ENCODE measurements at places on chromosomes 12 and 14.

GRCh38 chr14:57732463-57733285, 133.2 kb downstream of the SLC35F4 start:
- DNase-seq = no peak

- DNase-seq = no peak
Observed at GRCh38 chr12:112164011-112164660, 38.8 kb downstream of the TRAFD1 start.

- DNase-seq = no peak
Observed at GRCh38 chr14:83300476-83301064, 1766.9 kb upstream of the SEL1L start.

DNA sequence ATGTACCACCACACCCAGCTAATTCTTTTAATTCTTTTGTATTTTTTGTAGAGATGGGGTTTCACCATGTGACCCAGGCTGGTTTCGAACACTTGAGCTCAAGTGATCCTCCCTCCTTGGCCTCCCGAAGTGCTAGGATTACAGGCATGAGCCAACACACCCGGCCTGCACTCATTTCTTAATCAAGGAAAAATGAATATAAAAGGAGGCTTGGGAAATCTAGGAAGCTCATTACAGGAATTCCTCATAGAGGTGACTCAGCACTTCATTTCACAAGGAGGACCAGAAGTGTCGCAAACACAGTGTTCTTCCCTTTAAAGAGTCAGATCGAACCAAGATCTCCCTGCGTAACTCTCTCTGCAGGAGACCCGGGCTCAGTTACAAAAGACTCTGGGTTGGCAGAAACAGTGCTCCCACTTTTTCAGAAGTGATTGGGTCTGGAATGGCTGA, 30.3 kb downstream of the NFKBIA start:
- no peak for DNase-seq

GRCh38 chr12:14327711-14328110, 37.8 kb upstream of the ATF7IP start:
- no peak for DNase-seq

- DNase-seq = no peak
Observed at GRCh38 chr14:63928744-63929174, 76.0 kb downstream of the SYNE2 start.

DNA sequence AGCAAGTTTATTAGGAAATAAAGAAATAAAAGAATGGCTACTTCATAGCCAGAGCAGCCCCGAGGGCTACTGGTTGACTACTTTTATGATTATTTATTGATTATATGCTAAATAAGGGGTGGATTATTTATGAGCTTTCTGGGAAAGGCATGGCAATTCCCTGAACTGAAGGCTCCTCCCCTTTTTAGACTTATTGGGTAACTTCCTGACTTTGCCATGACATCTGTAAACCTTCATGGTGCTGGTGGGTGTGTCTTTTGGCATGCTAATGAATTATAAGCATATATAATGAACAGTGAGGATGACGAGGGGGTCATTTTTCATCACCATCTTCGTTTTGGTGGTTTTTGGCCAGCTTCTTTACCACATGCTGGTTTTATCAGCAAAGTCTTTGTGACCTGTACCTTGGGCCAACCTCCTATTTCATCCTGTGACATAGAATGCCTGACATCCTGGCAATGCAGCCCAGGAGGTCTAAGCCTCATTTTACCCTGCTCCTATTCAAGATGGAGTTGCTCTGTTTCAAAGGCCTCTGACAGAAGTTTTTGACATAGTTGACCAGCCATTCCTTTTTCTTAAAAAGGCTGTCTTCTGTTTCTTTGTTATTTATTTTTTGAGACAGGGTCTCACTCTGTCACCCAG, 11.1 kb upstream of the PTGES3 start:
- no peak for DNase-seq

DNA sequence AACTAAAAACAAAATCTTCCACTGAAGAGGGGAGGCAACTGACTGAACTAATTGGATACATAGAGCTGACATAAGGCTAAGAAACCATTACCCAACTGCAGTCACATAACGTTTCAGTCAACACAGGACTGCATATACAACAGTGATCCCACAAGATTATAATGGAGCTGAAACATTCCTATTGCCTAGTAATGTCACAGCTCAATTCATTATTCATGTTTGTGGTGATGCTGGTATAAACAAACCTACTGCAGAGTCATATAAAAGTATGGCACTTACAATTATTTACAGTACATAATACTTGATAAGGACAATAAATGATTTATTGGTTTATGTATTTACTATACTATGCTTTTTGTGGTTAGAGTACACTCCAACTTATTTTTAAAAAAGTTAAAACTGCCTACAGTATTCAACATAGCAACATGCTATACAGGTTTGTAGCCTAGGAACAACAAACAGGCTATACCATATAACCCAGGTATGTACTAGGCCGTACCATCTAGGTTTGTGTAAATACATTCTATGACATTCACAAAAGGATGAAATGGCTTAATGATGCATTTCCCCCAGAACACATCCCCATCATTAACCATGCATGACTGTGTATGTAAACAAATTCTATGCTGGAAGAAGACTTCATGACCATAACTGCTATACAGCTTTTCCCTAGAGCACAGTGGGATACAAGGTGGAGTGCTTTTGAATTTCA, 4.3 kb downstream of the NAP1L1 start:
- no peak for DNase-seq

DNA sequence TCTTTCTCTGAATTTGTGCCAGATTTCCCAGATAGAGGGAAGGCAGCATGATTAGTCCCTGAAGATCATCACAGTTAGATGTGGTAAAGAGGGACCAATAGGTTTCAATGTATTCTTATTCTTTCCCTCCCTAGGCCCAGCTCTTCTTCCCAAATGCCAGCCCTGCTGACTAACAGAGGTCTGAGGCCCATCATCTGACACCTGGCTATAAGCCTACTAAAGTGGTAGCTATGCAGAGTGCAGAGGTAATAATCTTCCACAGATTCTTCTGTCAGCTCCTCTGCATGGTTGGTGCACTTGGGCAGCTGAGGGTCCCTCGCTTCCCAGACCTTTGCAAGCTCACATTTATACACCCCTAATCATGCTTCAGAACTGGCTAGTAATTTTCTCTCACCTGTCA, 63.7 kb upstream of the PZP start:
- DNase-seq = no peak

GRCh38 chr14:32167907-32168306, 33.9 kb upstream of the RNU6-7 start:
- no peak for DNase-seq

GRCh38 chr14:50139192-50139591, 22.8 kb upstream of the VCPKMT start:
- DNase-seq = no peak

DNA sequence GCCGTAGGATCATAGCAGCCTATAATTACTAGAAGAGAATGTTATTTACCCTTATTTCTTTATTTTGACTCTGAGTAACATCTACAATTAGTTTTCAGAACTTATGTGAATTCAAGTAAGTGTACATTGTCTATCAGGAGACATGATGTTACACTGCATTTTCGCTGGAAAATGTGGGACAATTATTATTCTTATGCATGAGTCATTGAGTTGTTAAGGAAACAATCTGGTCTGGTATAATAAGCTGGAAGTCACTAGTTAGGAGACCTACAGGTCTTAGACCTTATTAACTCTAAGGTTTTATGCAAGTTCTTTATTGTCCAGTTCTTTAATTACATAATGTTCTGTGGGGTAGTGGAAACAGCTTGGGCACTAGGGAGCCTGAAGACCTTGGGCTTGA, 5.8 kb downstream of the KTN1 start:
- DNase-seq = no peak

DNA sequence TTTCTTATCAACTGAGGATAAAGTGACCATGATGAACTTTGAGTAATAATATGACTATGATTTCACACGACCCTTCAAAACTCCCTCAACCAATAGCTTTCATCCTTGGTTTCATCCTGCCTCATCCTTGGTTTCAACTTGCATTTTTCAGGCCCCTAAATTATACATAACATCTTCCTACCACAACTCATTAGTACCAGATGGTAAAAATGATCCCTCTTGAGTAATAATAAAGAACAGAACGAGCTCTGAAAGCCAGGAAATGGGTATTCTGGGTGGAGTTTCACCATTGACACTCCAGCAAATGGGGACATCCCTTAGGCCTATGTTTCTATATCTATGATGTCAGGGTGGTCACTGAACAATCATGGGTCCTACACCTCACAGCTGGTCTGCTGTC, 72.1 kb upstream of the LMNTD1 start:
- no peak for DNase-seq

DNA sequence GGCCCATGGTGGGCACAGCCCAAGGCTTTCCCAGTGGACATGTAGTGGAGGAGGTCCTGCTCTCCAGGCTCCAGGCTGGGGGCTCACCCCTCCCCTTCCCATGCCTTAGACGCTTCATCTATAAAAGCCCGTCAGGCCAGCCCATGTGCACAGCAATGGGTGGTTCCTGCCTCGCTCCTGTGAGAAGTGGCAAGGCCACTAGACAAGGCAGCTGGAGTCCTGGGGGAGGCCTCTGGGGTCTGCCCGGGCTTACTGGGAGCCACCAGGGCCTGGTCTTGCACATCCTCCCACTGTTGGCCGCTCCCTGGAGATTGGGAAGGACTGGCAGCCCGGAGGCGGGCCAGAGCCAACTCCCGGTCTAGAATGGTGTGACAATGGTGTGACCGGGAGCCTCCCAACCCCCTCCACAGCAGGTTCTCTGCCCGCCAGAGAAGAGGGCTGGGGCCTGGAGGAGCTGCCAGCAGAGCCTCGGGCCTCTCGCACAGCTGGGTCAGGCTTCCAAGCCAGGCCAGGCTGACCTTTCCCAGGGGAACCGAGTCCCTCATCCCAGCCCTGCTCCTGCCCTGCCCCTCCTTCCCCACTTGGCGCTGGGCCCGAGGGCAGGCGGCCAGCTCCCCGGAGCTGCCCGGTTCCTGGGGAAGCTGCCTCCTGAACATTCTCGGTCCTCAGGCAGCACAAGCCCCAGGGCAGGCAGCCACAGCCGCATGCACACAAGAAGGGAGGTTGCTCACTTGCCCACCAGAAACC, 97.9 kb downstream of the RFLNA start:
- DNase-seq = no peak

- DNase-seq = no peak
Observed at GRCh38 chr12:4628406-4628805, 20.4 kb downstream of the AKAP3 start.

- DNase-seq = no peak
Observed at GRCh38 chr14:64987438-64987767, 708 bp downstream of the FNTB start.

DNA sequence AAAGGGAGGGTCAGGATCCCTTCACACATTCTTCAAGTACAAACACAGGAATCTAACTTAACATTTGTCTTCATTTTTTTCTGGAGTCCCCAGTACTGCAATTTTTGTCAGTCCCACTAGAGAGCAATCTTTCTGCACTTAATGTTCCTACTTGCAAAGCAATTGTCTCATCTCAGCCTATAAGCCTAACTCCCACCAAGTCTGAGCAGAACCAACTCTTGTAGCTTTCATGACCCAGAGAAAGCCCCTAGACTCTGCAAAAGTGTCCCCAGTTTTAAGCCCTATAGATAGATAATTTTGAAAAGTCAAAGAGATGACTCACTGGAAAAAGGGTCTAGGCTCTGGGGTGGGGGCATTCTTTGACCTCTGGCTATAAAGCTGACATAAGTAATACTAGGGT, 1.8 kb upstream of the ZBTB39 start:
- DNase-seq = no peak

GRCh38 chr12:88142610-88142991, 494 bp downstream of the TMTC3 start:
- DNase-seq = peak; percentile 17

DNA sequence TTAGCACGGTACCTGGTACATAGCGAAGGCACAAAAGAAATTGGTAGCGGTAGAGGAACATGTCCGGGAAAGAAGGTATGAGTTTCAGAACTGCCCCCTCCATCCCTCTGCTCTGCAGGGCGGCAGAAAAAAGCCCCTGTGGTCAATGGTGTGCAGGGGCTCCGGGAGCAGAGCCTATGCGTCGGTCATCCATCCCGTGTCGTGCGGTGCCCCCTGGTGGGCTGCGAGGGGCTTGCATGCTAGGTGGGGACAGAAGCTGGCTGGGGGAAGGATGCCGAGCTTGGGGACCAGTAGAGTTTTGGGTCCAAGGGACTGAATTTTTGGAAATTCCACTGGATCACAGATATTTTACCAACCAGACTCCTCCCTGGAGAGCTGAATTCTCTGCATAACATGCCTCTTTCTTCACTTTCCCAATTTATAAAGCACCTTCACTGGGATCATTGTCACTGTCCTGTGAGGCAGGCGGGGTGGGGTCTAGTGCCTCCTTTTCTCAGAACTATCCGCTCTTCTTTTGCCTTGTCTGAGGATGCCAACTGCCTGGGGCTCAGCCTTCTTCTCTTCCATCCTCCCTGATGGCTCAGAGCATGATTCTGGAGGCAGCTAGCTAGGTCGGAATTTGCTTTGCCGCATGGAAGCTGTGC, 148.7 kb downstream of the SMOC1 start:
- DNase-seq = peak; percentile 59

DNA sequence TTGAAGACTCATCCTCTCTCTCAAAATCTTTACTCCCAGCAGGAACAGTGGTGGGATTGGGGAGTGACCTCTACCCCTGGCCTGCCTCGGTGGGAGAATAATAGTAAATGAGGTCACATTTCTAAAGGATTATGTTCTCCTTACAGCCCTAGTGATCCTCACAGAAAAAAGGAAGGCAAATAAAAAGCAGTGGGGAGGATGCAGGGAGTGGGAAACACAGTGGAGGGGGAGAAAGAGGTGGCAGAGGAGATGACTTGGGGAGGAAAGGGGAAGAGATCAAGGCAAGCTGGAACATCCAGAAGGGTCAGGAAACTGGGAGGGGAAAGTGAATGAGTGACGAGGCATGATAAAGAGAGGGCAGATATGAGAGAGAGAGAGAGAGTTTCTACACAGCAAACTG, 8.3 kb upstream of the SYNDIG1L start:
- no peak for DNase-seq

- no peak for DNase-seq
Observed at GRCh38 chr14:100165376-100165775, 5.9 kb upstream of the DEGS2 start.

DNA sequence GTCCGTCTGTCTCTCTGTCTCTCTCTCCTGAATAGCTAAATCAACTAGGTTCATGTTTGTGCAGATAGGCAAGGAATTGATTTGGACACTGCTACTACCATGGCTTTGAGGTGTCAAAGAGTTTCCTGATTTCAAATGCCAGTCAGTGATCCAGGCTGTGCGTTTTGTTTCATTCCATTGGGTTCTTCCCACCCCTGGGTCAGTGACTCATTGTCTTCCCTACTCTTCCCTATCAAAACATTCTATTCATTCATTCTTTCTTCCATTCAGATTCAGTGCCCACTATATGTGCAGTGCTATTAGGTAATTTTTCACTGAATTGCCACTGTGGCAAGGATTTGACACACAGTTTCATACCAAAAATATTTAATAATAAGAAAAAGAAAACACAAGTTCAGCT, 50.4 kb downstream of the RPH3A start:
- no peak for DNase-seq

Measured in activated T-cell treated with anti-CD3 and anti-CD28 coated beads for 48 hours (primary cell).